CD4-positive, alpha-beta T cell treated with Interleukin-6 at 100 ng/mL for 8 hours (primary cell): ENCODE measurements at places on chromosomes 1 and 21.

DNA sequence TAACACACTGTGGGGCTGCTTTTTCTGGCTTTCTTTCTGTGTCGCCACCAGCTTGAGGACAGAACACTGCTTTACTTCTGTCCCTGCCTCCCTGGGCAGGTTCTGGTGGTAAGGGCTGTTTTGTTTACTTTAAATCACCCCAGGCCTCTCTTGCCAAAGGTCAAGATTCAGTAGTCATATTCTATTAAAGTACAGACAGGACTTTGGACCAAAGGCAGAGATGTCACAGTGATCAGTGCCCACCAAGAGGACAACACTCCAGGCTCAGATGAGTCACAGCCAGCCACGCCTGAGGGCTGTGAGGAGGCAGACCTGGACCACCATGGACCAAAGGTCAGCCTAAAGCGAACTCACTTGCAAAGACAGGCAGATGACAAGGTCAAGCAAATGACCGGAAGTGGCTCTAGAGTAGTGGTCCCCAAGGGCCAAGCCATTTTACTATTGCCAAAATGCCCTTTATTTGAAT, 200.0 kb downstream of the RHOU start:
- DNase-seq: no peak

DNA sequence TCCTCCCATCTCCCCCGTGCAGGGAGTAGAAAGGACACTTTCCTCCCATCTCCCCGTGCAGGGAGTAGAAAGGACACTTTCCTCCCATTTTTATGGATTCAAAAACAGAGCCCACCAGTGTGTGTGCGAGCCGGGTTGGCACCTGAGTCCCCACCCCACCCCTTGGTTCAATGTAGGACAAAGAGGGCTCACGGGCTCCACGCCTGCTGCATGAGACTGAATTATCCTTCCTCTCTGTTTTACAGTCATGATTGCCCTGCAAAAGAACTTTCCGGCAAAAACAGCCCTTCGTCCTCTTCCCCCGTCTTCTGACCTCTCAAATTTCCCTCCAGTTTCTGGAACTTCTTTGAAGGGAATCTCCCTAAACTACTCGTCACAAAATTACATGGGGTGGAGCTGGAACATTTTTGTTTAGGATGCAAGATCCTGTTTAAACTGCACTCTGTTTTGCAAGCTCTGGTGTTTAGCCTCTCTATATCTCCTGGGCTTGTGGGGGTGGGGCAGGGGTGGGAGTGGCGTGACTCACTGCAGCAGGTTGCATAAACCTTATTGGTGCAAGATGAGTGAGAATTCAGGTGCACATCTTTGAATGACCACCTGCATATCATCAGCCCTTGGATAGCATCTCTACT, 99.8 kb downstream of the PSMG1 start:
- no peak for DNase-seq

GRCh38 chr1:157088607-157089006, 11.0 kb downstream of the ETV3L start:
- no peak for DNase-seq

GRCh38 chr1:156675210-156676113, 1.7 kb downstream of the NES start:
- DNase-seq: no peak

DNA sequence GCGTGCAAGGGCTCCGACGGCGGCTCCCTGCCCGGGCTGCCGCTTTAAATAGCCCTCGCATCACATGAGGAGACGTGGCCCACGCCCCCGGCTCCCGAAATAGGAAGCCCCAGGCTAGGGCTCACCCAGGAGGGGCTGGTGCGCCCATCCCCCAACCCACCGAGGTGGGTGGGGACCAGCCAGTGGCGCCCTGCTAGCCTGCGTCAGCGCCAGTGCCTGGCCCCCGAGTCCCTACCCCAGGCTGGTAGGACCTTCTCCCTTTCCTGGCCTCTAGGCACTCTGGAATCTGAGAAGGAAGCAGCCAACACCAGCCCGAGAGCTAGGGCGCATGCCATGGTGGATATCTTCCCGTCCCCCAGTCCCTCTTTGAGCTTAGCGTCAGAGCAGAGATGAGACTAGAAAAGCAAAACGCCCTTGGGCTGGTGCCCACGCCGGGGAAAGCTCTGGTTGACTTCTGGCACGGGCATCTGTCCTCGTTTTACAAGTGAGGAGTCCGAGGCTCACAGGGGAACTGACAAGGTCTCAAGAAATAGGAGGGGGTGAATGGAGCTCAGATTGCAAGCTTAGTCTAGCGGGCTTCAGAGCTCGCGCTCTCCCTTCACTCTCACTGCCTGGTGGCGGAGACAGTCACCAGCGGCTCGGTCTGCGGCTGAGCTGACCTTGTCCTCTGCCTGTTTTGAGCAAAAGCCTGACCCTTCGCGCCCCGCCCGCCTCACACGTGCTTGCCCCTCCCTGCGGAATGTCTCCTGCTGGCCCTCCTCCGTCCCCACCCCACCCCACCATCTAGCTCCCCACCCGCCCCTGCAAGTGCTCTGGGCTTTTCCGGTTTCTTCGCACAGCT, at the start of gene FABP3:
Gene FABP3 (minus strand): TSS at position 21 of the 841 bp plus-strand sequence. CDS start 62 bp downstream, outside the sequence.
- DNase-seq: no peak

GRCh38 chr21:43602266-43603232, 56.7 kb downstream of the HSF2BP start:
- no peak for DNase-seq

GRCh38 chr1:40132383-40133311, 28.5 kb upstream of the RLF start:
- DNase-seq: no peak

- DNase-seq: no peak
Measured at GRCh38 chr1:78650114-78650660, 556 bp downstream of the IFI44 start.

DNA sequence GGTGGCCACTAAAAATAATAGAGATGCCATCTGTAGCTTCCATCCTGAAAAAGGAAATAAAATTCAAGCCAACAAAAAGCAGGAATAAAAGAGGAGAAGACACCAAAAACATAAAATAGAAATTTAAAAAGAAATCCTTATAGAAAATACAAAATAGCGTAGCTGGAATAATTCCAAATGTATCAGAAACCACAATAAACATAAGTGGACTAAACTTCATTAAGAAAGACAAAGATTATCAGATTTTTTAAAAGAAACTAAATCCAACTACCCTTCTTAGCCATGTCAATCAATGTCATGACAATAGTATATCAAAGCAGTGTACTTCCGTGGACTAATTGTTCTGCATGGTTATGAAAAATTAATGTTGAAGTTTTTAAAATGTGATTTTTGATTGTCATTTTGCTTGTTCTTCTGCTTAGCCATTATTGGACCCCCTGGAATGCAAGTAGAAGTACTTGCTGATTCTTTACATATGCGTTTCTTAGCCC, 13.2 kb downstream of the IL10RB start:
- DNase-seq: no peak

GRCh38 chr1:118494998-118495397, 310.0 kb upstream of the SPAG17 start:
- no peak for DNase-seq

DNA sequence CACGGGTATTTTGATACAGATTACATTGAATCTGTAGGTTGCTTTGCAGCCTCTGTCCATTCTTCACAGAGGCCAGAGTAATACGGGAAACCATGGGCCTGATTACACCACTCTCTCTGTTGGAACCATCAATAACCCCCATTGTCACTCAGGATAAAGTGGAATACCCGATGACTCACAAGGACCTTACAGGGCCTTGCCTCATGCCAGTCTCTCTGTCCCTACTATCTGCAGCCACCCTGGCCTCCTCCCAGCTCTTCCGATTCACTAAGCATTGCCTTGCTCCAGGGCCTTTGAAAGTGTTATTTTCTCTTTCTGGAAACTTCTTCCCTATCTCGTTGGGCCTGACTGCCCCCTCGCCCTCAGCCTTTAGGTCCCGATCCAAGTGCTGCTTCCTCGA, 61.7 kb downstream of the HMGB4 start:
- no peak for DNase-seq

DNA sequence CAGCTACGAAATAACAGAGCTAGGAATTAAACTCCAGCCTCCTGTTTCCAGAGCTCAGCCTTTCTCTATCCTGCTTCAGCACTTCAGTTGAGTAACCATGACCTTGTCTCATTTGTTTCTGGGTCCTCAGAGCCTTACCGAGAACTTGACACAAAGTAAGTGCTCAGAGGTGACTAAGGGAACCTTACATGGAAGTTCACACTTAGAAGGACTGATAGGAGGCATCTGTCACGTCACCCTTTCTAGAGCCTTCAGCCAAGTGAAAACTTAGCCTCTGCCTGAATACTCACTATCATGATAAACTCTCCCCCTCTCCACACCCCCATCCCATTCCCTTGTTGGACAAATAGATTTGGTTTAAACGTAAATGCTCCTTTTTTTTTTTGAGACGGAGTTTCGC, 9.8 kb upstream of the LUZP1 start:
- DNase-seq: no peak

- peak; percentile 50 for DNase-seq
Measured at GRCh38 chr1:224170748-224171478, 12.1 kb upstream of the DEGS1 start.

DNA sequence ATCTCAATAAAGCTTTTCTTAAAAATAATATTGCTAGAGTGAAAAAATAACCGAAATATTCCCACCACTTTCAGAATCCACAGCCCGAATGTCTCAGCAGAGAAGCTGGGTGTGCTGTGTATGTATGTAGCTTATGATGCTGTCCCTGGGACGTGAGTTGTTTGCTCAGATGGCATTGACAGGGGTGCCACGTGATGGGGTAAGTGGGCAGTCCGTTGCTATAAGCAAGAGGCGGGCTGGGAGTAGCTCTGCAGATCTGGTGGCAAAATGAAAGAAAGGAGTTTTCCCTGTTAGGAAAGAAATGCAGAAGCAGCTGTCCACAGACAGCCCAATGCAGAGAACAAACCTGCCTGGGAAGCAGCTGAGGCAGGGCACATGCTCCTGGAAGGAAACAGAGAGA, 3.8 kb upstream of the FAM20B start:
- DNase-seq: no peak

DNA sequence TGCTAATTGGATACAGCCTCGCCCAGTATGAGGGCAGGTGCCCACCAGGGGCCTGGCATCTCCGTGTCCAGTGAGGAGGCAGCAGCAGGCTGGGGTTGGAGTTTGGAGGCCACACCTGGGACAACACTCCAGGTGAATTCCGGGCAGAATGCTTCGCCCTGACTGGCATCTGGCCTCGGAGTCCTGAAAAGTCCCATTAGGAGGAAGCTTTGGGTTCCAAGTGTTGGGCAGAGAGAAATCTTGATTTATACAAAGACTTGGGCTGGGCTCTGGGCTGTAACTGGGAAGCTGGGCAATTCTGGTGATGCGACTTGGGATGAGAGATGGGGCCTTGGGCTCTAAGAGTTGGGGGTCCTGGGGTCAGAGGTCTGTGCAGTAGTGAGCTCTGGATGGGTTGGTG, 48.1 kb upstream of the CSF3R start:
- DNase-seq: no peak

DNA sequence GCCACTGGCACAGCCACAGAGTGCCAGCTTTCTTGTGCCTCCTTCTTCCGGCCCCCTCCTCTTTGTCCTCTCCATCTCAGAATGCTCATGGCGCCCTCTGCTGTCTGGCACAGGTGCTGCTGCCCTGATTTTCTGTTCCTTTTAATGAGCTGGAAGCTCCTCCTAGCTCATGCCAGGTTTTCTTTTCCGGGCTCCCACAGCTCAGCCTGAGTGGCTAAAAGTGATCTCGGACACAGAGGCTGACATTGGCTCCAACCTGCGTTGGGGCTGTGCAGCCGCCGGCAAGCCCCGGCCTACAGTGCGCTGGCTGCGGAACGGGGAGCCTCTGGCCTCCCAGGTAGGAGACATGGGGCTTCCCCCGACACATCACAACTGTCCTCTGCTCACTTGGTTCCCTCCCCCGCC, 18.7 kb downstream of the CNTN2 start:
- DNase-seq: peak; percentile 54

DNA sequence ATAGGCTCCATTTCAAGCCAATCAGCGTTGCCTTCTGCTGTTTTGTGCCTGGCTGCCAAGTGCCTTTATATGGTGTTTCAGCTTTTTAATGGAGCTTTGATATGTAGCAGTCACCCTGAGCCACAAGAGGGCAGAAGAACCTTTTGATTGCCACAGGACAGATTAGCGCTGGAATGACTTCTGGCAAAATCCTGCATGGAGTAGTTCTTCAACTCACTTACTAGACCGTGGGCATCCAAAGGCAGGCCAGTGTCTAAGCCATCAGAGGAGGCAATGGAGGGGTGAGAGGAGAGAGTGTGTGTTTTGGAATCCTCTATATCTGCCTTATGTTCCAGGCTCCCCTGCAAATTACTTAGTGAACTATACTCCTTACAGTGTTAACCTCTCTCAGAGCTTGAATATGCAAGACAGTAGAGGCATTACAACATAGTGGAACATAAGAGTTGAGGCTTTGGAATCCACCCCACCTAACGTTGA, 56.2 kb downstream of the ST3GAL3 start:
- DNase-seq: peak; percentile 39

- peak; percentile 38 for DNase-seq
Measured at GRCh38 chr1:20185834-20186782, at the start of the genes PLA2G2C and UBXN10. PLA2G2C (minus strand) TSS chr1:20186518; CDS start chr1:20177363, 9,155 bp downstream. UBXN10 (plus strand) TSS chr1:20186096; CDS start chr1:20190562, 4,466 bp downstream.

DNA sequence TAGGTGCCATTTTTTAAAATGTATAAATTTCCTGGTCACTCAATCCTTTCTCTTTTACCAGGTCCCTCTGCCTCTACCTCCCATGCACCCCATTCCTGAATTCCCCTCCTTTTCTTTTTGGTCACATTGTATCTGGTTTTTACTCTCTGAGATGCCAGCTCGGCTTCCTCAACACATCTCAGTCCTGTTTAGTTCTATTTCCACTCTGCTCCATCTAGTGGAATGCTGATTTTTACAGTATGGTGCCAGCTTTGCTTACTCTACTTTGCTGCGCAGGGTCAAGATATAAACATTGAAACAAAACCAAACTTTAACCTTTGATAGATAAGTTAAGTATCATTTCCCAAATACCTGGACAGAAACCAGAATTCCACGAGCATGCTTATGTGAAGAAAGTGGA, 96.0 kb downstream of the ESRRG start:
- no peak for DNase-seq

GRCh38 chr1:37017720-37018119, 16.6 kb downstream of the GRIK3 start:
- no peak for DNase-seq

DNA sequence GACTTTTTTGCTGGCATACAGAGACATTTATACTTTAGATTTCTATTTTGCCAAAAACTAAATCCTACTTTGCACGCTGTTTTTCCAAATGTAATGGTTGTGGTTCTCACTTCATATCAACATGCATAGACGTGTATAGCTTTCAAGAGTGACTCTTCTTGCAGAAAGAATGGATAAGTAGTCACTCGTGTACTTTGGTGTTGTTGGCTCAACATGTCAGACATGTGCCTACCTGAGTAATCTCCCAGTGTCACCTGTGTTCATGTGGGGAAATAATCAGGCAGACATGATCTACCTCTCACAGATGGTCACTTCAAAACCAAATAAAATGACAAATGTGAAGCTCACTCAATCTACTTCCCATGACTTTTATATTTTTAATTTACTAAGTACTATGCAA, 73.1 kb downstream of the GPR88 start:
- no peak for DNase-seq

GRCh38 chr1:214458541-214458940, 92.9 kb downstream of the PTPN14 start:
- DNase-seq: no peak

- no peak for DNase-seq
Measured at GRCh38 chr1:235851939-235852338, 14.8 kb downstream of the LYST start.

GRCh38 chr1:10610901-10611600, 136.3 kb downstream of the PEX14 start:
- DNase-seq: no peak
